ENCODE measurements at places on chromosomes 13 and 19. TPM values are rescaled to one million over a fixed set of nuclear protein-coding genes. Genes with fewer than 3 reads are reported as not detected.

Gene IGFL2
- not detected for total RNA-seq

Gene ZIC5
- total RNA-seq = not detected

Gene SPRED3
- total RNA-seq = 0.20 TPM

Gene DNAJC3
- 21.6 TPM for total RNA-seq

Gene FRY
- total RNA-seq = 26.9 TPM

Gene DPF1
- not detected for total RNA-seq
